ENCODE measurements at places on chromosomes 6 and 20.

DNA sequence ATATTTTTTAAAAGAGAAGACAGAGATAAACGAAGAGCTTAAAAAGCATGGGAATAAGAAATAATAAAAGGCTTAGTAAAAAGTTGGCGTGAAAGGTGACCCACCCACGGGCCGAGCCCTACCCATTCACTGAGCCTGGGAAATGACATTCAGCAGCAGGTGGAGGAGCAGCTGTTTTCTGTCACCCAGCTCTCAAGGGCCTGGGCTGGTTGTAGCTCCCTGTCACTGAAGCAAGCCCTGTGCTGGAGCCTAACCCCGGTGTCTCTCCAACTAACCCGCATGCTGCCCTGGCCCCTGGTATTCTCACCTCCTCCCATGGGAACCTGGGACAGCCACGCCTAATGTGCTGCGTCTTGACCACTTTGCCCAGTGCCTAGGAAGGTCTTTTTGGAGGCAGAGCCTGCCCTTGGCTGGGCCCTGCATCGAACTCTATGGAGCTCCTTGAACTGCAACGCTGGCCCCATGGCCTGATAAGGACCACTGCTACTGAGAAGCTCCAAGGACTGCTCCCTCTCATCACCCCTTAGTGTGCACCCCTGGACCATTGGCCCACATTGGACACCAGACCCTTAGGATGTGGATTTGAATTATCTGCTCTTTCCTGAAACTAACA, 68.8 kb upstream of the IYD start:
- no peak for DNase-seq

DNA sequence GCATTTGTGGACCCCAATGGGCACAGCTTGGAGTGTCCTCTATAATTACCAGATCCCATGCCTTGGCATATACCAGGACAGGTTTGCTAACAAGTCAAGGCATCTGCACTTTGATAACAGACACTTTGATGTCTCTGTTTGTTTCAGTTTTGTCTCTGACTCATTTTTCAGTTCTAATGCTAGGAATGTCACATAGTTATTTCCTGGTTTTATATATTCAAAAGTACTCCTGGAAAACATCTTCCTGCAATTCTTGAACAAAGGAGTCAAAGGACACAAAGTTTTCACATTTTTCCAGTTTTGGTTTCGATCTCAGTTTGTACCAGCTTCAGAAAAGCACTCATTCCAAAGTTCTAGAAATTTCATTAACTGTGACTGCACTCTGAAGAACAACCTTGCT, 188.1 kb downstream of the FOXC1 start:
- DNase-seq: no peak

DNA sequence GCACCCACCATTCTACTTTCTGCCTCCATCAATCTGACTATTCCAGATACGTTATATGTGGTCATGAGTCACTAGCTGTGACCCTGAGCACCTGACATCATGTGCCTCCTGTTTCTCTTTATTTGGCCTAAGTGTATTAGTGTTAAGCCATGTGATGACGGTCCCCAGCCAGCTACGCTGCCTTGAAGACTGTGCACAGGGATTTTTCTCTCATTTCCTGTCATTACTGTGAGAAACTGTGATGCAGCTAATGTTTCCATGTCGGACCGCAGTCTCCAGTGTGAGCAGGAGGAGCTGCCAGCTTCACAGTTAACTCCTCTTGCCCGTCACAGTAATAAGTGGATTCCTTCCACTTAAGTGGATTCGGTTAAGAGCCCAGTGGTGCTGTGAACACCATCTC, 9.9 kb upstream of the SPATS1 start:
- DNase-seq: no peak

GRCh38 chr6:126963077-126963809, 155.2 kb upstream of the RSPO3 start:
- DNase-seq: no peak

GRCh38 chr6:137046871-137047412, 2.2 kb upstream of the IL20RA start:
- DNase-seq: no peak

- no peak for DNase-seq
Measured at GRCh38 chr6:125952764-125953501, 3.6 kb upstream of the HINT3 start.

- no peak for DNase-seq
Measured at GRCh38 chr6:45460166-45460565, 82.4 kb upstream of the SUPT3H start.

- DNase-seq: no peak
Measured at GRCh38 chr6:5188646-5189045, 72.1 kb downstream of the LYRM4 start.

- no peak for DNase-seq
Measured at GRCh38 chr20:61690993-61691838, 374.5 kb downstream of the TAF4 start.

- no peak for DNase-seq
Measured at GRCh38 chr6:116379764-116380163, 9.0 kb downstream of the DSE start.
